ENCODE measurements at places on chromosomes 11 and 22. TPM values are rescaled to one million over a fixed set of nuclear protein-coding genes. Genes with fewer than 3 reads are reported as not detected.

DNA sequence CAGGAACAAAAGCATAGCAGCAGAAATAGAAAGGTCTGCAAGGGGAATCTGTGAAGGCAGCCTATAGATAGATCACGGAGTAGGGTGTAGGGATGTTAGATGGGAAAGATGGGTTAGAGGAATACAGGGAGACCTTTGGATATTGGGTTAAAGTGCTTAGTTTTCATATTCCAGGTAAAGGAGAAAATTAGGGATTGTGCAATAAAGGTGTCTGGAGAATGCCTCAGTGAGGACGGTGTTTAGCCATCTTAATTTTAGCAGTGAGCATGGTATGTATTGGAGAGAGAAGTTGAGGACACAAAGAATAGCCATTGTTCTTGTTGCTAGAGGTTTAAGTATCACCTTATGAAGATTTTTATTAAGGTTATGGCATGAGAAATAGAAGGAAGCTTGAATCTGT lies 17.7 kb downstream of the GAS2 start:
- DNase-seq: no peak

The DKK3 gene
- polyA plus RNA-seq: not detected

The HMBS gene
- polyA plus RNA-seq: 16.6 TPM

The MPZL3 gene
- polyA plus RNA-seq: 1.6 TPM
